Cardiac septum (tissue), 1 donor: ENCODE measurements at places on chromosomes 16 and 17.

GRCh38 chr16:9118170-9118569 lies 26.7 kb downstream of the HAPSTR1 start:
- DNase-seq, result no peak

DNA sequence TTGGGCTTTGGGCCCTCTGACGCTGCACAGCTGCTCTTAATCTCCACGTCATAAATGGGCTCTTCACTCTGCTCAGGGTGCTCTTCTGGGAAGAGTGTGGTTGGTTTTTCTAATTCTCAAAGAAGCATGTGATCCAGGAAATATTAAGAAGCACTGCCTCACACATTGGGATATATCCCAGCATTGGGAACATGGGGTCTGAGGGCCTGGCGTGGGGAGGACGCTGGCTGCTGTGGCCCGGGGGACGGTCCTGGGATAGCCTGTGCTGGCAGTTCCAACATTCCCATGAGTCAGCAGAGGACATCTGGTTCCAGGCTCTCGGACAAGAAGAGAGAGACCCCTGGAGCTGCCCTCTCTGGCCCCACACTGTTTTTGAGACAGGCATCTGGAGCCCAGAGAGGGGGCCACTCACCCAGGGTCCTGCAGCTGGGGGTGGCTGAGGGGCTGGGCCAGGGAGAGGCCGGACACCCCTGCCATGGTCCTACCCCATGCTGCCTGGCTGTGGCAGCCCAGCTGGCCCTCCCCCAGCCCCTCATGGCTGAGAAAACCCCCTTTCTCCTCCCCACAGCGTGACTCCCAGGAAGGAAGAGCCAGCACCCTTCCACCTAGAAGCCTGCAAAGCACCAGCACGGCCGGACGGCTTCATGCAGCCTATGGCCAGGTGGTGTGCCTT lies 58.8 kb downstream of the NT5M start:
- peak; percentile 71 for DNase-seq

- no peak for DNase-seq
These were observed 42.6 kb upstream of the CHMP6 start for GRCh38 chr17:80948976-80949450.

DNA sequence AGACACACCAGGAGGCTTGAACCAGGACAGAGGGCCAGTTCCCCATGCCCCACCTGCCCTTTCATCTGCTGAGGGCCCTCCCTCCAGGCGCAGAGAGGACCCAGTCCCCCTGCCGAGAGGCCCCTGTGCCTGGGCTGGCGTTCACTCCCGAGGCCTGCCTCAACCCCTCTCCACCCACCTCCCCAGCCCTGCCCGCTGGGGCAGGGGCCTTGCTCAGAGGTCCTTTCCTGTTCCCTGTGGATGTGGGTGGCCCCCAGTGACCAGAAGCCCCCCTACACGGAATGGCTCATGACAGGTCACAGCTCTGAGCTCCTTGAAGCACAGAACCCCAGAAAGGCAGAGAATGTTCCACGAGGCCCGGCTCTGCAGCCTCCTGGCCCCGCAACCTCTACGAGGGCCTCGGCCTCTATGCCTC lies 6.7 kb downstream of the TMC6 start:
- DNase-seq, result no peak

DNA sequence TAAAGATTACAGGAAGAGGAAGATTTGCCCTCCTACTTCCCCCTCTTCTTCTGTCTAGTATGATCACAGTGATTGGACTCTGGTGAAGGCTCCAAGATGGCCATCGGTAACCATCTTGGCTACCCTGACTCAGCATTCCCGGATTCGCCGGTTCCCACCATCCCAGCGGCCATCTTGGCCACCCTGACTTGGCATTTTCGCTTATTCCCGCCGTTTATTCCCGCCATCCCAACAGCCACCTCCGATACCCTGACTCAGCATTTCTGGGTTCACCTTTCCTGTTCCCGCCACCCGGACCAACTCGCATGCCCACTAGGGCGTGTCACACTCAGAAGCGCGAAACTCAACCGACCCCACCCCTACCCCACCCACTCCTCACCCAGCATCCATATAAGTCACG lies 95.4 kb upstream of the GRIN2A start:
- DNase-seq, result no peak

DNA sequence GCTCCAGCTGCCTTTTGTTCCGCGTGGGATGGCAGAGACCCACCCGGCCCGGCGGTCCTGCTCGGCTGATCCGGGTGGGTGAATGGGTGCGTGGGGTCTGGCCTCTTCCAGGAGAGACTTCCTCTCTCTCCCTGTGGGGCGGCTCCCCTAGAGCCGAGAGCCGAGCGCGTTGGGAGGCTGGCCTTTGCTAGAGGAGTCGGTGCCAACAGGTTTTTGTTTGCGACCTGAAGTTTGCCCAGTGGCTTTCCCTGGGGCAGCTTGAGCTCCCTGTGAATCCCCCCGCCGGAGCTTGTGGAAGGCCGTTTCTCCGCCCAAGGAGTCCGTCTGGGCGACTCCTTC lies 970 bp downstream of the EPN2 start:
- peak; percentile 76 for DNase-seq

DNA sequence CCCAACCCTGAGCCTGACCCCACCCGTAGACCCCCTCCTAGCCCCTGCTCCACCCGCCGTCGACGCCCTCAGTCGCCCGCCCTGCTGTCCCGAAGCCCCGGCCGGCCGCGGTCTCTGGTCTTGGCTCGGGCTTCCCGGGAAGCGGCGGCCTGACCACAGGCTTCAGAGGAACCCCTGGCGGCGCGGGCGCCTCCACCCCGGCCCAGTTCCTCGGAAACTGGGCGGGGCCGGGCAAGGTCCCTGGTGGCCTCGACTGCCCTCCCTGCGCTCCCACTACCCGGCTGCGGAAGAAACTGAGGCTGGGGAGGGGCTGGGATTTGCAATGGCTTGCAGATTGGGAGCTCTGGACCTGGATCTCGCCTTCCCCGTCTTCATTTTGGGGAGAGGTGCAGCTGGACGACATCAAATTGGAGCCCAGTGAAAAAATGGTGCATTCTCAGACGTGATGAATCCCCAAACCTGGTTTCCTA lies 692 bp upstream of the SOCS1 start:
- DNase-seq, result peak; percentile 83

- no peak for DNase-seq
These were observed 89.9 kb downstream of the ABR start for GRCh38 chr17:1089915-1090314.

DNA sequence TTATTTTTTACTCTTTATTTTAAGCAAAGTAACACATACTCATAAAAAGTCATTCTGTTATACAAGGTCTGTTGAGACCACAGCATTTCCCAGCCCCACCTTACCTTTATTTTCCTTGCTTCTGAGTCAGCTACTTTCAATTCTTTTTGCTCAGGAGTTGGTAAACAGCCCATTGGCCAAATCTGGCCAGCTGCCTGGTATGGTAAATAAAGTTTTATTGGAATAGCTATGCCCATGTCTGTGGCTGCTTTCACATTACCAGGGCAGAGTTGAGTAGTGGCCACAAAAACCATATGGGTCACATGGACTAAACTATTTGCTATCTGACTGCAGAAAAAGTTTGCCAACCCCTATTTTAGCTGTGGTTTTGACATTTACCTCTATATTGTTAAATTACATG lies 3.4 kb upstream of the NSRP1 start:
- DNase-seq, result no peak
